ENCODE measurements at places on chromosomes 3 and 15. TPM values are rescaled to one million over a fixed set of nuclear protein-coding genes. Genes with fewer than 3 reads are reported as not detected.
A peak's percentile ranks its signal among the peaks of the same experiment; 100 is the strongest.

DNA sequence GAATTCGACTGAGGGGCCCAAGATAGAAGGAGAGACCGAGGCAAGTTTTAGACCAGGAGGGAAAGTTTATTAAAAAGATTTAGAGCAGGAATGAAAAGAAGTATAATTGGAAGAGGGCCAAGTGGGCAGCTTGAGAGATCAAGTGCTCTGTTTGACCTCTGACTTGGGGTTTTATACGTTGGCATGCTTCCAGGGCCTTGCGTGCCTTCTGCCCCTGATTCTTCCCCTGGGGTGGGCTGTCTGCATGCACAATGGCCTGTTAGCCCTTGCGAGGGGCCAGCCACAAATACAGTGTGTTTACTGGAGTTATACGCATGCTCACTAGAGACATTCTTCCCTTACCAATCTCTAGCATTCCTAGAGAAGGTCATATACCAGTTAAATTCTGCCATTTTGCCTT lies 70.7 kb upstream of the LARS2 start:
- no peak for DNase-seq

DNA sequence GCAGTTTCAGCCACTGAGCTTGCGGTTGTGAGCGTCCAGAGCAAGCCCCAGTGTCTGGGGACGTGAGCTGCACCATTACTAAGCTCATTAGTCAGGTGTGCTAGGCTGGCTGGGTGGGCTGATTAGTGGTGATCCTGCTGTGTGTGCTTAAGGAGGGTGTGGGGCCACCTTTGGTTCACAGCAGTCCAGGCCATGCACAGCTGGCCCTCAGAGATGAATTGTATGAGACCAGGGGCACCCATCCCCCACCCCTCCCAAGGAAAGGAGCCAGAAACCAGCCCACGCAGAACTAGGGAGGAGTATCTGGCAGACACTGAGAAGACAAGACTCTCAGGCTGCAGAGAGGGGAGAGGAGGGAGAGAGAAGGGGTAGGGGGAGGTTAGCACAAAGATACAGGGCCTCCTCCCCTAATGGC lies 3.8 kb downstream of the TYRO3 start:
- no peak for DNase-seq

- DNase-seq, result no peak
Observed at GRCh38 chr15:83844742-83845141, 190.8 kb downstream of the ADAMTSL3 start.

Gene SENP8
- polyA plus RNA-seq, result 3.1 TPM

DNA sequence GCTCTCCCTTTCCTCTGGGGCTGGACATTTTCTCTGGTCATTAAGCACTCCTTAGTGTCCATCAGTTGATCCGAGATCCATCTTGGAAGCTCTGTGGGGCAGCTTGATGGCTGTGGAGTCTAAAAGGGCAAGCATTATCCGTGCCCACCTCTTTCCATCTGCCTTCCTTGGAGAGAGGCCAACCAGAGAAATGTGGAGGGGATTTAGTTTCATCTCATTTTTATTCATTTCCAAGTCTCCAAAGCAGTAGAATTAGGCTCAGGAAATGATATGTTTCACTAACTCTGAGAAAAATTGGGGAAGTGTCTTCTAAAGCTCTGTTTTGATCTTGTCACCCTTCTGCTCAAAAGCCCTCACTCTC lies 95.9 kb upstream of the KLHL25 start:
- no peak for DNase-seq

Gene ULK4
- polyA plus RNA-seq, result 12.5 TPM

Gene SLC28A1
- polyA plus RNA-seq, result not detected

DNA sequence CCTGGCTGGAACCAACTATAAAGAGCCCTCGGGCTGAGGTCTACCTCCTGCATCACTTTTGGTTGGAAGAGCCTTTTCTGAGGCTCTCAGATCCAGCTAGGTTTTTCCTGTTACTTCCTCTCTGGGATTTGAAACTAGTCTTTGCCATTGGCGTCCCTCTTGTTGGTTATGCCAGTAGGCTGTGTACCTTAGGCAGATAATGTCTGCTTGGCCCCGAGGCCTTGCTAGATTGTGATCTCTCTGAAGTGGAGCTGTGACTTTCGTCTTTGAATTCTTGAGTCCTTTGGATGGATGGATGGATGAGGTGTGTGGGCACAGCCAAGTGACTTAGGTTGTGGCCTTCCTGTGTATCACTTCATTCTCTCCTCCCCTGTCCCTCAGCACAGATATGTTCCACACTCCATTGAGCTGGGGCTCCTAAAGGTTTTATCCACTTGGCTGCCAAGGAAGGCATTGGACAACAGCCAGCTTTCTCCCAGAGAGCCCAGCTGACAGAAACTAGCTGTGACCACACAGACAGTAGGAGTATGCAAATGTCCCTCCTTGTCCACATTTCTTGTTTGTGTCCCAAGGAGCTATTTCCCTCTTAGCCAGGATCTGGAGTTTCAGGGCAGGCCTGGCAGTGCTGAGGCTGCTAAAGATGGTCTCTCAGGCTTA lies 7.9 kb upstream of the DNAJC17 start:
- DNase-seq, result no peak

DNA sequence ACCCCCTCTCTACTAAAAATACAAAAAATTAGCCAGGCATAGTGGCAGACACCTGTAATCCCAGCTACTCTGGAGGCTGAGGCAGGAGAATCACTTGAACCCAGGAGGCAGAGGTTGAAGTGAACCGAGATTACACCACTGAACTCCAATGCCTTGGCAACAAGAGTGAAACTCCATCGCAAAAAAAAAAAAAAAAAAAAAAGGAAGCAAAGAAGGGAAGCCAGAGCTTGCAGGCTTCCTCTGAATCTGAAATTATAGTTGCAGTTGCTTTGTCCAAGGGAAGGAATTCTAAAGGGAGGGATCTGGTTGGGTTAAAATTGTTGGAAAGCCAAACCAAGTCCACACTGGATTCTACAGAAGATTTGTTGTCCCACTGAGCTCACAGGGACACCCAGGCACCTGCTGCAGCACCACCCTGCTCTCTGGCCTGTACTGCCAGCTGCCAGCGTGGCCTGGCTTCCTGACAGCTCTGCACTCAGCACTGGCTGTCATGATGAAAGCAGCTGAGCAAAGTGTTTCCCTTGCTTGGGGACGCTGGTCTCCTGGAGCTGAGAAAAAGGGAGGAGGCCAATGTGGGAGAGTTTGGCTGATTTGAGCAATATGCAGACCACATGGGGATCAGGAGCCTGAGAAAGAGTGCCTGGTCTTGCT lies 88.8 kb upstream of the HES1 start:
- no peak for DNase-seq

- no peak for DNase-seq
Observed at GRCh38 chr15:79204886-79205675, 77.4 kb upstream of the ANKRD34C start.

Gene CLRN1
- 0.45 TPM for polyA plus RNA-seq

- DNase-seq, result no peak
Observed at GRCh38 chr3:6803619-6804018, 57.3 kb upstream of the GRM7 start.

GRCh38 chr15:70503073-70503745 lies 260.1 kb downstream of the UACA start:
- no peak for DNase-seq

GRCh38 chr3:124202754-124203153 lies 210.8 kb upstream of the ROPN1 start:
- DNase-seq, result no peak

DNA sequence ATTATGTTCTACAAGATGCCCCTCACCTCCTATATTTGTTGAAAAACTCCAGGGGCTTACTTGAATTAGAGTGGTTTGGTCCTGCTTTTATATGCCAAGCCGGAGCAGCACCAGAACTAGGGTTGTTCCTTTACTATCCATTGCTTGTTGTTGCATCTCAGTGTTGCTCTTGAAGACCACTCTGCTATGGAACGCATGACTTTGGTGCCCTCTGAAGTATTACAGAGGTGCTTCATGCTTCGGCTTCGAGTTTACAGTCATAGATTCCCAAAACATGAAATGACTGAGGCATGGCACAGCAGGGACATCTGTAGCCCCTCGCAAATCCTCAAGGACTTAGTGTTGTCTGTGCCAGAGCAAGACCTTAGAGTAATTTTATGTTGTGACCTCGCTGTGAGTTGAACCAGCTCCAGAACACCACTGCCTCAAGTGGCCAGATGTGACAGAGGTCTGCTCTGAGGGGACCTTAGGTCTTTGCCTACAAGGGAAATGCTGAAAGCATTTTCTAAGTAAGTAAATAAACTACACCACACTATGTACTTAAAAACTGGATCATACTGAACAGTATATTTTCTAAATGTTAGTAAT lies 67.2 kb upstream of the SIAH2 start:
- DNase-seq, result peak; percentile 60

- peak; percentile 59 for DNase-seq
Observed at GRCh38 chr3:42014921-42015533, 53.1 kb upstream of the ULK4 start.

GRCh38 chr3:148146947-148147826 lies 550.5 kb upstream of the AGTR1 start:
- DNase-seq, result no peak

- peak; percentile 94 for DNase-seq
Observed at GRCh38 chr15:92091155-92091734, 237.7 kb downstream of the SLCO3A1 start.

- no peak for DNase-seq
Observed at GRCh38 chr3:109480014-109480413, 142.7 kb upstream of the DPPA4 start.

- peak; percentile 41 for DNase-seq
Observed at GRCh38 chr3:82707035-82707434, 945.6 kb upstream of the GBE1 start.

Gene LRRIQ4
- polyA plus RNA-seq, result not detected

DNA sequence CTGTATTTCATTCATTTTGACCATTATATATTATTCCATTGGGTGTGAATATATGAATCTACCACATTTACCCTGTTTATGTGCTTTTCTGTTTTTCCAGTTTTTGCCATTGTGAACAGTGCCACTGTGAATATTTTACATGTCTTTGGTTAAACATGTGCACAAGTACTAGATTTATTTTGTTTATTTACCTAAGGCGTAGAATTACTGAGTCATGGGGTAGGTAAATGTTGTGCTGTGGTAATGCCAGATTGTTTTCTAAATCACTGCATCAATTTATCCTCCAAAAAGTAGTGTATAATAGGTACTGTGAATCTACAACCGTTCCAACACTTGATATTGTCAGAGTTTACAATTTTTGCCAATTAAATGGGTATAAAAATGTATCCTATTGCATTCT lies 362.1 kb upstream of the AGTR1 start:
- DNase-seq, result no peak

Gene STRA6
- polyA plus RNA-seq, result 8.2 TPM

DNA sequence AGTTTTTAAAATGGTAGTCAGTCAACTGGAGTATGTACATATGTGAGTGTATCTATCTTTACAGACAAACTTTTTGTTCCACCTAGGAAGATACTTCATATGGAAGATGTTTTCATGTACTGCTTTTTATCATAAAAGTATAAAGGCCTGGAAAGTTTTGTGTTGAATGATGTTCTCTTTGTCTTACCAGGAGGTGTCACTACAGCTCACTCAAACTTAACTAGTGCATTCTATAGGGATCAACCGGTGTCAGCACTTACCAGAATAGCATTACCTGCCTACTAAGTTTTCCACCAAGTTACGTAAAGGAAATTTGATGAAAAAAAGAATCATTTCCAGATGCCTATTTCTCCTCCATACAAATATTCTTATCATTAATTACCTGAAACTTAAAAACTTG lies 522.6 kb upstream of the SEMA6D start:
- peak; percentile 59 for DNase-seq

GRCh38 chr3:194022052-194022451 lies 113.9 kb upstream of the HES1 start:
- no peak for DNase-seq

Gene PRR20G
- polyA plus RNA-seq, result 0.39 TPM

- peak; percentile 58 for DNase-seq
Observed at GRCh38 chr3:50454481-50455070, 48.9 kb downstream of the CACNA2D2 start.
